ENCODE measurements at places on chromosomes 1 and 21. TPM values are rescaled to one million over a fixed set of nuclear protein-coding genes. Genes with fewer than 3 reads are reported as not detected.
A peak's percentile ranks its signal among the peaks of the same experiment; 100 is the strongest.

DNA sequence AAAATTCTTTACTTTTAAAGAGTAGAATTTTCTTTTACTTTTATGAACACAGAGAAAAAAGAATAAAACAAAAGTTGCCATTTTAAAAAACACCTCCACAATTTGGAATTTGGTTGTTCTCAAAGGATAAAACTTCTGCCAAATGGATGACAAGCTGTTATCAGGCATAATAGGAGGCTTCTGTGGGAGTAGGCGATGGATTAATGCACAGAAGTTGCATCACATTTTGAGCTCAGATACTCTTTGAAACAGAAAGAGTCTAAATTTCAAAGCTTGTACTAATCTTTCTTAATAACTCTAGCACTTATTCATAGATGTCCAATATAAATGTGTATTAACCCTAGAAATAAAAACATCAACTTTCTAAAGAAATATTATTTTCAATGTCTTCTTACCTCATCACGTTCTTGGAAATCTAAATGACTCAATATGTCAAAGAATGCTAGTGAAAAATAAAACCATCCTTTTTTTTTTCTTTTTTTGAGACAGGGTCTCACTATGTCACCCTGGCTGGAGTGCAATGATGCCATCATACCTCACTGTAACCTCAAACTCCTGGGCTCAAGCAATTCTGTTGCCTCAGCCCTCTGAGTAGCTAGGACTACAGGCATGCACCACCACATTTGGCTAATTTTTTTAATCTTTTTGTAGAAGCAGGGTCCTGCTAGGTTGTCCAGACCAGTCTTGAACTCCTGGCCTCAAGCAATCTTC lies 112.8 kb upstream of the USP25 start:
- H3K4me3 ChIP-seq = no peak overlapping the region
- DNase-seq = no peak
- H3K4me1 ChIP-seq = peaks cover 5% of the 10 kb centered on the region
- no peaks in the 10 kb centered on the region for H3K27me3 ChIP-seq

DNA sequence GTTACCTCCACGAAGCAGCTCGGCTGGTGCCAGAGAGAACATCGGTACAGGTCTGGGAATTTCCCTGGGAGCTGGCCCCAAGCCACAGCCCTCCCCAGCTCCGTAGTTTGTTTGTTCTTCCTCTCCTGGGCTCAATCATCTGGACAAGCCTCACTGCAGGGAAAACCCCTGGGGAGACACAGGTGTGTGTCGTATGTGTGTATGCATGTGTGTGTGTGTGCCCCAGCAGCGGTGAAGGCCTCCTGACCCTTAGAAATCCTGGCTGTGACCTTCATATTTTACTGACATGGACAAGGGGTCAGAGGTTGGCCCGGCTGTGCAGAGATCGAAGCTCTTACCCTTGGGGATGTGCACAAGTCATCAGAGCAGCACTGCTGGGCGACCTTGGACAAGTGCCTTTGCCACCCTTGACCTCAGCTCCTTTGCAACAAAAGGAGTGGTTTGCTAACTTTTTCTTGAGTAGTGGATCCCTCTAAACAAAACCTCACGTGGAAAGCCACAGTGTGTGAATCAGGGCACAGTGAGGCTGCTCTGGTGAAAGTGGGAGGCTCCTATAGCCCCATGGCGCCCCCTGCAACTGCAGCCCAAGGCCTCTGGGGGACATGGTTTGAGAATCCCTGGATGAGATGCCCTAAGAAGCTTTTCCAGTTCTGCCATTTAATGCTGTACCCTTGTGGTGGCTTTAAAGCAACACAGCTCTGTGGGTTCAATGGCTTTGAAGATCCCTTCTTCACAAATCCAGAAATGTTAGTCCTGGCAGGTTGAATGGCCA lies 12.3 kb upstream of the IL22RA1 start:
- H3K36me3 ChIP-seq = no peaks in the 10 kb centered on the region
- peaks cover 11% of the 10 kb centered on the region for H3K27me3 ChIP-seq
- no peak overlapping the region for H3K4me3 ChIP-seq
- no peak for DNase-seq

DNA sequence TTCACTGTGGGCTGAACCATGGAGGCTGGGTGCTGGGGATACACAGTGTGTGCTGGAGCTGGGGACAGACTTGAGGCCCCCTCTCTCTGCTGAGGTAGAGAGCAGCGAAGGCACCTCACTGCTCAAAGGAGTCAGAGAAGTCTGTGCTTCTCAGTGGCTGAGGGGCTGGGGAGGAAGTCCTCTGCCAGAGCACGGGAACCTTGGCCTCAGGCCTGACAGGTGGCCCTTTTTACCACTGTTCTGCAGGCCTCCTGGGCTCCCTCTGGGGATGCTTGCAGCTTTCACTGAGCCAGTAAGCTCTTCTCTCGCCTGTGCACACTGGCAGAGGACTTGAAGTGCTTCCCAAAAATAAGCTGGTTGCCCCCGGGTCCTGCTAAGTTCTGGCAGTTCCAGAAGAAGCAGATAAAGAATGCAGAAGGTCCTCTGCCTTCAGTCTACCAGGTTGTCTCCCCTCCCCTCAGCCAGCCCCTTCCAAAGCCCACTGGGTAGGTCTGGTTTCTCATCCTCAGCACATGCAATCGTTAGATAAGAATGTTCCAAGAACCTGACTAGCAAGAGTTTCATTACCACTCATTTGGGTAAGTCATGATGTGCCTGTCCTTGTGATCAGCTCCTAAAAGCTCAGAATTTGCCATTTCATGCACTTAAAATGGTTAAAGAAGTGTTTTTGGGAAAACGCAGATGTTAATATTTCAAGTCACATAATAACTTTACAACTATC lies 53.9 kb downstream of the TENT5C start:
- no peak for DNase-seq
- no peak overlapping the region for H3K4me3 ChIP-seq
- peaks cover 3% of the 10 kb centered on the region for H3K27me3 ChIP-seq
- no peak overlapping the region for H3K27ac ChIP-seq
- H3K4me1 ChIP-seq = peaks cover 2% of the 10 kb centered on the region

DNA sequence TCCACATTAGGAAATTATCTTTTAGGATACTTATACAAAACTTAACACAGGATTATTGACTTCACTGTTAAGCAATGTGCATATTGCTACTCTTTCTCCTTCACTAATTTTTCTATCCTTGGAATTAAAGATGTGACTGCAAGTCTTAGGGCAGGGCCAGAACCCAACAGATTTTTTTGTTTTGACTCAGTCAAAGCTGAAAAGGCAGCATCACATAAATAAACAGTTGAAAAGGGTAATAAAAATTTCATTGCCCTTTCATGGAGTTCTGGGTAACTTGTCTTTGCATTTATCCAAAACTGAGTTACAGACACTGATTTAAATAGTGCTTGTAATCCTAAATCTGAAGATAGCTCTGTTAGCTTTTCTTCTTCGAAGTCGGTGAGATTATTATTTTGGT lies 1.9 kb upstream of the TMEM35B start:
- peaks cover under 1% of the 10 kb centered on the region for H3K36me3 ChIP-seq
- DNase-seq = no peak
- peaks cover 15% of the 10 kb centered on the region for H3K4me1 ChIP-seq
- no peaks in the 10 kb centered on the region for H3K27me3 ChIP-seq
- no peak overlapping the region for H3K27ac ChIP-seq
- H3K4me3 ChIP-seq = no peak overlapping the region

GRCh38 chr21:36859744-36860501 lies 106.5 kb downstream of the HLCS start:
- H3K27me3 ChIP-seq = no peaks in the 10 kb centered on the region
- H3K4me3 ChIP-seq = no peak overlapping the region
- peaks cover 19% of the 10 kb centered on the region for H3K4me1 ChIP-seq

DNA sequence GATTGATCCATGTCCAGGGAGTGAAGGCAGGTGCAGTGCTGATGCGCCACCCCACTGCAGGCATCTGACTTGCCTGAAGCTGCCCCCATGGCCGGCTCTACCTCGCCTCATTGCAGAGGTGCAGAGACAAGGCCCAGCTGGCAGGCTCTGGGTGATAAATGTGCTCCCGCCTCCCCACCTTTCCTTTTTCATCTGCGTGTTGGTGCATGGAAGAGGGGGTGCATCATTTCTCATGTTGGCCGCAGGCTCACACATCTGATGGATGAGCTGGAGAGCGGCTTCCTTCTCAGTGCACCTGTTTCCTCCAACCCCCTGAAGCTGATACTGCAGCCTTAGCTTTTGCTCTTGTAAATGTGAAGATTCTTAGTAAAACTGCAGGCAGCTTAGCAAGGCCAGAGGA lies 306.0 kb upstream of the KAZN start:
- DNase-seq = no peak
- H3K27me3 ChIP-seq = no peaks in the 10 kb centered on the region
- no peaks in the 10 kb centered on the region for H3K36me3 ChIP-seq
- no peak overlapping the region for H3K27ac ChIP-seq
- no peaks in the 10 kb centered on the region for H3K4me1 ChIP-seq

The FBXO28 gene
- total RNA-seq = 35.4 TPM

GRCh38 chr1:168273575-168273974 lies 7.1 kb upstream of the TBX19 start:
- H3K27me3 ChIP-seq = no peaks in the 10 kb centered on the region
- H3K4me3 ChIP-seq = no peak overlapping the region
- no peaks in the 10 kb centered on the region for H3K4me1 ChIP-seq

DNA sequence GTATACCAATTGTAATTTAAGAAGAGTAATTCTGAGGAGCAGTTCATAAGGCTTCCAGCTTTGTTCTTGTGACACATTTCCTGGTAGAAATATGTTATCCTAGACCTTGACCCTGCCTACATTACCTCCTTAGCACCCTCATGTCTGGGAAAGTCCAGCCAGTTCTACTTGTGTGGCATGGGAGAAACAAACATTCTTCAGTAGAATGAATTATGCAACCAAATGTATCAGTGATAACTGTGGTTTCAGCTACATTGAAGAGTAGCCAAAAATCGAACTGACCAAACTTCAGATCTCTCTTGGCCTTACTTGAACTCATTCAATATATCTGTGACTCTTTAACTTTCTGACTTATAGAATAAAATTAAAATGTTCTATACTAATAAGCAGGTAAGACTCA lies 308.1 kb upstream of the LYPLAL1 start:
- no peaks in the 10 kb centered on the region for H3K27me3 ChIP-seq
- peak; percentile 20 for DNase-seq
- no peak overlapping the region for H3K27ac ChIP-seq
- H3K4me1 ChIP-seq = no peaks in the 10 kb centered on the region

- no peak overlapping the region for H3K27ac ChIP-seq
- no peak overlapping the region for H3K4me3 ChIP-seq
- no peaks in the 10 kb centered on the region for H3K27me3 ChIP-seq
- H3K36me3 ChIP-seq = no peaks in the 10 kb centered on the region
These were observed 64.6 kb downstream of the BRINP2 start for GRCh38 chr1:177235350-177235749.

GRCh38 chr1:194161591-194161990 lies 975.2 kb upstream of the B3GALT2 start:
- no peaks in the 10 kb centered on the region for H3K36me3 ChIP-seq
- H3K4me1 ChIP-seq = no peaks in the 10 kb centered on the region
- H3K27me3 ChIP-seq = no peaks in the 10 kb centered on the region
- DNase-seq = no peak
- H3K27ac ChIP-seq = no peak overlapping the region

GRCh38 chr1:70420320-70420719 lies 9.3 kb downstream of the CTH start:
- H3K4me3 ChIP-seq = no peak overlapping the region
- H3K27ac ChIP-seq = no peak overlapping the region
- H3K36me3 ChIP-seq = no peaks in the 10 kb centered on the region
